ENCODE measurements at places on chromosomes 1 and 21.

DNA sequence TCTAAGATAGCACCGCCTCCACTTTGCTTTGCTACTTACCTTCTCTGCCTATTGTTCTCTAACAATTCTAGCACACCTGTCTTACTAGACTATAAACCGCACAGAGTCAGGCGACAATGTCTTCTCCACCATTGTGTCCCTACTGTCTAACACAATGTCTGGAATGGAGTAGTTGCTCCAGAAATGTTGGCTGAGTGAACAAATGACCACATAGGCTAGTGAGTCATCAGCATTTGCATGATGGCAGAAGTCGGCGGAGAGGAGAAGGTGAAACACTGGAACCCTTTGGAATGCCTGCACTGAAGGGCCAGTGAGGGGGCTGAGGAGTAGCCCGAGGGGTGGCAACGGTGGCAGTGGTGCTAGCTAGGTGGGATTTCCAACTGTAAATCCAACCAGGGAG, 14.0 kb upstream of the PABPC4 start:
- DNase-seq: no peak

- DNase-seq: no peak
Measured at GRCh38 chr1:158039380-158039779, 45.9 kb downstream of the KIRREL1 start.

DNA sequence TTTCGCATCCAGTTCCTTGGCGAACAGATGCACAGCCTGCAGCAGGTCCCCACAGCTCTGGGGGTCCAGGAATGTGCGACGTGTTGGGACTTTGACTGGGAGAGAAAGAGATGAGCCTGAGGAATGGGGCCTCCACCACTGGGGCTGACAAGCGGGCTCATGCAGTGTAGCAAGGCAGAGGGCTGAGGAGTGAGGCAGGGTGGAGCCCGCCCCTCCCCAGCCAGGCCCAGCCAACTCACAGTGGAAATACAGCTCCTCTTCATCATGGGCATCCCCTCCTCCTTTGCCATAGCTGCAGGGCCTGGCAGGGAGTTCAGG, 30.7 kb downstream of the CDCA8 start:
- DNase-seq: no peak

DNA sequence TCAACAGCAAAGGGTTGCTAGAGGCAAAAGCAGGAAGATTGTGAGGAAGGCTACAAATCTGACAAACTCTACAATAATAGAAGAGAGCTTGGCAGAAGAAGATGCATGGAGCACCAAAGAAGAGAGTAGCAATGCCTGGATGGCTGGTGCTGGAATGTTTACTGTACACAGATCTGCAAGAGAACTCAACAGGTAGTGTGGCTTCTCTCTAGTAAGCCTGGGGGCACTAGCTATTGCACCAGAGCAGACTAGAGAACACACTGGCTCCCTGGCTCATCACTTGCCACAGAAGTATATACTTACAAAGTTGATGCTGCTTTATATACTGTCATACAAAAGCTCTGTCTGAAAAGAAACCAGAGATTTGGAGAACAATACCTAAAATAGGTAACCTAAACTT, 475.0 kb upstream of the NCAM2 start:
- no peak for DNase-seq

DNA sequence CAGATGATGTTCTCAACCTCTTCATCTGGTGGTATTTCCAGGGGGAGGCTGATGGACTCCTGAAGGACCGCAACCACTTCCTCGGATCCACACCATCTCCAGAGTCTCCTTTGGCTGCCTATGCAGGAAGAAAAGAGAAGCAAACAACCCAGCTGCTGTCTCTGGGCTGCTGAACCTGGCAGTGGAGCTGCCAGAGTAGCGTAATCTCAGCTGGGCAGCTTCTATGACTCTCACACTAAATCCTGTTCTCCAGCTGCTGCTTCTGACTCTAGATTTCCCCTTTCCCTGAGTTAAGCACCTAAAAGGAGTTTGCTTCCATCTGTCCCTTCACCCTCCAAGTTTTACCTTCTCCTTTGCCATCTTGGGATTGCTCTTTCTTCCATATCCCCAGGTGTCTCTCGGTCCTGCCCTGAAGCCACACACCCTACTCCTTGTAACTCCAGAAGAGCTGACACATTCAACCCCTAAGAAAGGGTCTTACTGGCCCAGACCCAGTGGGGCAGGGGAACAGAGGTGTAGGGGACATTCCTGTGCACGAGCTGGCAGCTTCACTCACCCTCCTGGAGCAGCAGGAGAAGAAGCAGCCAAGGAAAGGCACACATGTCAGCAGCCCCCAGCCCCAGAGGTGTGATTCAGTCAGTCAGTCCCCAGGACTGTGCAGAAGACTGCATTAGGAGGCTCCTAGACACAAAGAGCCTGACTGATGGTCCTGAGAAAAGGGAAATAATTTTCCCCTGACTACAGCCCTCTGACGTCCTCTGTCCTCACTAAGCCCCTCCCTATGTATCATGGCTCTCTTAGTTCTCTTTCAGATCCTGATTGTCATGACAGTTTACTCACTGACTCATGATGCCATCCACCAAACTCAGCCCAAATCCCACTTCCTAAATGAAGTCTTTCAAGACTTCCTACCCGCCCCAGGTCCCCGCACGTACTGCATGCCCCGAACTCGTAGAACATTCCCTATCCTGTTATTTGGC, at the start of gene SLAMF9:
TSS of gene SLAMF9 (minus strand) at position 702 of the 980 bp plus-strand sequence. CDS start at position 602, 100 bp downstream.
- no peak for DNase-seq

- peak; percentile 49 for DNase-seq
Measured at GRCh38 chr1:2638466-2639115, 5.8 kb upstream of the MMEL1 start.

DNA sequence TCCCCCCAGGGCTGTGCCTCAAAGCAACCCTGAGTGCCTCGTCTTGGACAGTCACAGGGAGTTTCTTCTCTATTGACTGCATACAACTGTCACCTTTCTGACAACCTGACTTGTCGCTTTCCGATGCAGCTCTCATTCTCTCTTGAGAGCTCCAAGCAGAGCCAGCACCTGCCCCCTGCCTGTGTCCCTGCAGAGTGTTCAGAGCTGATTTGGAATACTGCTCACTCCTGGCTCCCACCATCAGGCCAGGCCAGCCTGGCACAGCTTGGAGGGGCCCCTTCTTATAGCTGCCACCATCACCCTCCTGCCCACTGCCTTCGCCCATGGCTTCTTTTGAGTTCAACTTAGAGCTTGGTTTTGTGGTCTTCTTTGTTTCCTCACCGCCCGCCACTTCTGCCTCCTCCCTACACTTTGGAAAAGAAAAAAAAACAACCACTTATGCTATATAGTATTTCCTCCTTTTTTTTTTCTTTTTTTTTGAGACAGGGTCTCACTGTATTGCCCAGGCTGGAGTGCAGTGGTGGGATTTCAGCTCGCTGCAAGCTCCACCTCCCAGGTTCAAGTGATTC, 12.3 kb downstream of the NCF2 start:
- no peak for DNase-seq

- DNase-seq: no peak
Measured at GRCh38 chr1:70290218-70290617, 64.3 kb downstream of the ANKRD13C start.

DNA sequence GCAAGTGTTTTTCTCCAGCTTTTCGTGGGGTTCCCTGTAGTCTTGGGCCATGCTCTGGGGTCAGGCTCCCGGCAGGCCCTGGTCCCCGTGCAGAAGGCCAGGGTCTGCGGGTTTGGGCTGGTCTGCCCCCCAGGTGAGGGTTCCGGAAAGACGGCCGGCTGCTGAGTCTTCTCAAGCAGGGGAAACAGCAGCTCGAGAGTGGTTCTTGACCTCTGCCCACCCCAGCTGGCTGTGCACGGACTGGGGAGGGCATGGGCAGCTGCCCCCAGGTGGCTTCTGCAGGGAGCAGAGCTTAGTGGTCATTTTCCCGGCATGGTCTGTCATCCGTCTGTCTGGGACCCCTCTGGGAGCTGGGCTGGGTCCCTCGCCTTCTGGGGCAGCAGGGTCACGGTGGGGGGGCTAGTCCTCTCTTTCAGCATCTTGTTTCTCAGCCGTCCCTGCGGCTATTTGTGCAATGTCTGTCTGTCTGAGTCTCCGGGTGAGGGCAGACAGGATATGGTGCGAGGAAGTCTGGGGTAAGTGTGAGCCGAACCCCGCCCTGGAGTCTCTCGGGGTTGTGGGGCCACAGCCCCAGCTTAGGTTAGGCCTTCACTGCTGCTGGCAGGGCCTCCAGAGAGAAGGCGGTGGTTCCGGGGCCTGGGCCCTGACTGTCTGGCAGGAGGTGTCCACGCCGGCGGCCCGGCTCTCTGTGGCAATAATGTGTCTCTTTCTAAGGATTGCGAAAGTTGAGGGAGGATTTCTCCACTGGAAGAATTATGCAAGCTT, 6.1 kb downstream of the SKI start:
- DNase-seq: peak; percentile 97

DNA sequence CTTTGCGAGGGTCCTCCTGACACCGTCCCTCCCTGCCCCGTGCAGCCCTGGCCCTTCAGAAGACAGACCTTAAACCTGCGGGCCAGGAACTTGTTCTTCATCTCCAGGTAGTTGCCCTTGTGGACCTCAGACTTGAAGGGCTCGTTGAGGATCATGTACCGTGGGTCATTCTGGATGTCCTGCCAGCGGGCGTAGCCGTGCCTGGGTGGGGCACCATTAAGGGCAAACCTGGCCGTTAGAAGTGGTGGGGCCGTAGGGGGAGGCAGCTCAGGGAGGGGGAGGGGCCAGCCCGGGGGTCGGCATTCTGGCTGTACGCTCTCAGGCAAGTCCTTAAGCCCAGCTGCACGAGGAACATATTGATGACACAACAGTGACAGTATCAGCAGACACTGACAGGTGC, 64.6 kb downstream of the KCNAB2 start:
- DNase-seq: peak; percentile 56

- DNase-seq: no peak
Measured at GRCh38 chr1:101108111-101108500, 82.5 kb upstream of the DPH5 start.

- DNase-seq: no peak
Measured at GRCh38 chr1:201800246-201800645, 28.7 kb upstream of the IPO9 start.

GRCh38 chr1:15662477-15662876, 21.6 kb upstream of the PLEKHM2 start:
- DNase-seq: no peak

DNA sequence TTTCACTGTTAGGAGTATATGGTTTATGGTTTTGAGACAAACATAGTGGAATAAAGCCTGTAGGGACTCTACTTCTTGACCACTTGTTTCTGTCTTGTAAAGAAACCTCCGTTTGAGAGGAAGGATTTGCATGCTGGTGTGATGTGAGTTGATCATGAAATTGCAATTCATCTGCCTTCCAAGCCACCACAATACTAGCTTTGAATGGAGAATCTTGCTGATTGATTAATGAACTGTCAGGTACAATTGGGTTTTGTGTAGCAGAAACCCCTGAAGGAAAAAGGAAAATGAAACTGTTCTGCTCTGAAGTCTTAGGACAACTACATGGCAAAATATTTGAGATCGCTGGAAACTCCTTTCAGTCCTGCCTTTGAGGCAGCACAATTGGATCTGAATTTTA, 90.7 kb downstream of the VPS13D start:
- no peak for DNase-seq

GRCh38 chr1:221169447-221169889, 290.2 kb downstream of the HLX start:
- no peak for DNase-seq

- no peak for DNase-seq
Measured at GRCh38 chr1:150613061-150613920, 16.1 kb downstream of the ENSA start.

DNA sequence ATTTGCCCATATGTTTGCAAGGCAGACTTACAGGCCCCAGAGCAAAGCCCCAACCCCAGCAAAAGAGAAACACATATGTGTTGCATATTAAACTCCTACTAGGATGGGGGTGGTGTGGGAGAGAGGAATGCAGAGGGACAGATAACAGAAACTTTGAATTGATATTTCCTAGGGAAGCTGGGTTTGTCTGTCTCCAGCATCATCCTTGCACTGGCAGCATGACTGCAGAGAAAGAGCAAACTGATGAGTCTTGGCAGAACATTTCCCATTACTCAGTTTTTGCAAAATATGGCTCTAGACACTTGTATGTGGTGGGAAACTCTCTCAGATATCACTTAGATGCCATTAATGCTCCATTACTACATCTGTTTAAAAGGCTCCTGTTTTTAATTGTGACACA, 43.8 kb upstream of the MARK1 start:
- DNase-seq: no peak

GRCh38 chr1:98045211-98045766, 124.5 kb upstream of the DPYD start:
- DNase-seq: no peak

DNA sequence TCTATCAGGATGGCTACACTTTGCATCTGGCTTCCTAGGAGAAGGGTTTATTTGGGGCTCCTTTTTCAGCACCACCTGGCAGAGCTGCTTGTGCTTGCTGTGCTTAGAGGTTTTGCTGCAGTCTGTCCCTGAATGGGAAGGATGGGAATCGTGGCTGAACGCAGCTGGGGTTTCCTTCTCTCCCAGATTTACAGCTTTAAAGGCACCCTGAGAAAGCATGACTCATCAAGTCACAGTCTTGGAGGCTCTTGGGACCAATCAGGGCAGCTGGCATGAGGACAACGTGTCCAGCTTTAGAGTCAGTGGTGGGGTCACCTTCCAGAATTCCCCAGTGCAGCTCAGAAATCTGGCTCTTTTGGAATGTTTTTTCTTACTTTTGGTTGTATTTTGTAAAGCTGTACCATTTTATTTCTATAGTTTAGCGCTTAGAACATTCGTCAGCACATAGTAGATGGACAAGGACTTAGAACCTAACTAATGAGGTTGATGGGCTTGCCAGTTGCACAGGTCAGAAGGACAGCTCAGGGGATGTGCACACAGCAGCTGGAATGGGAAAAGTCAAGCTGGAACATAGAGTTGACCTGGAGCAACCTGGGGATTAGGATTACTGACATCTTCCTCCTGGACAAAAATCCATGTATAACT, 222.6 kb downstream of the PRDM2 start:
- DNase-seq: no peak

DNA sequence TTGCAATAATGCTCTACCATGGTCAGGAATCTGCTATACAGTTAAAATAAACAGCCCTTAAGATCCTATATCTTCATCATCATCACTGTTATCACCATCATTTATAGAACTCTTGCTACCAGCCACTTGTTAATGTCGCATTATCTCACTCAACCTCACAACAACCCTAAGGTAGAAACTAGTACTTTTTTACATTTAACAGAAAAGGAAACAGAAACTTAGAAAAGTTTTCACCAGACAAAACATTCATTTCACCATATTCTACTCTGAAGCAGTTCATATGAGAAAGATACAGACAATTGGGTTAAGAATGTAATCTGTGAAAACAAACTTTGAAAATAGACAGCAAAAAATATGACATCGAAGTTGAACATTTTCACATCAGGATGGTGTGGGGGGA, 262.6 kb downstream of the ATG4C start:
- DNase-seq: no peak

- DNase-seq: no peak
Measured at GRCh38 chr1:192635041-192635440, 906 bp upstream of the RGS13 start.

GRCh38 chr1:153570874-153571273, 5.2 kb upstream of the S100A2 start:
- DNase-seq: no peak

DNA sequence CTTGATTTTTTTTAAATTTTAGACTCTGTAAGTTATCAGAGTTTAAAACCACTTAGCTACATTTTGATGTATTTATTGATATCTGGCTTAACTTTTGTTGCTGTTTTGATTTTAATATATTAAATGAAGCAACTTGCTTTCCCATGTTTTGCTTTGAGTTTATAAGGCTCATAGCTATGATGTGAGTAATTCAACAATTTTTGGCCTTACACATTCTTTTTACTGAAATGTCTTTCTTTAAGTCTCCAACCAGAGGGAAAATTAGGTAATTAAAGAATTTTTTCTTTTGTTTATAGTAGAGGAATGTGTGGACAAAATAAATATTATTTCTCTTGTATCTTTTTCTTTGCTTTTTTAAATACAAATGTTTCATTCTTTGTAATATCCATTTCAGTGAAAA, 258.3 kb upstream of the ADAMTS5 start:
- no peak for DNase-seq

Data from upper lobe of right lung (tissue), 1 donor.